ENCODE measurements at places on chromosomes 16 and 17.

GRCh38 chr17:34673995-34674890, 94.9 kb downstream of the TMEM132E start:
- no peak for DNase-seq

- DNase-seq: no peak
Measured at GRCh38 chr16:471353-472198, 46.1 kb downstream of the RAB11FIP3 start.

DNA sequence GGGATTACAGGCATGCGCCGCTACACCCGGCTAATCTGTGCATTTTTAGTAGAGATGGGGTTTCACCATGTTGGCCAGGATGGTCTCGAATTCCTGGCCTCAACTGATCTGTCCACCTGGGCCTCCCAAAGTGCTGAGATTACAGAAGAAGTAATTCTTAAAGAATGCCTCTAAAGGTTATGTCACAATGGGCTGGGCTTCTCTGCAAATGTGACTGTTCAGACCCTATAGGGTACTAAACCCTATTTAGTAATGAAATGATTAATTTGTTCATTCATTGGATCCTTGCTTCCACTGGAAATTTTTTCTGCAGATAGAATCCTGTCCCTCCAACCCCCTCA, 108.8 kb upstream of the CORO6 start:
- DNase-seq: no peak

GRCh38 chr17:4635823-4636375, 5.6 kb downstream of the ALOX15 start:
- peak; percentile 57 for DNase-seq

GRCh38 chr17:45284176-45285140, 22.6 kb upstream of the SPATA32 start:
- DNase-seq: no peak

- DNase-seq: no peak
Measured at GRCh38 chr17:520447-521182, 168.0 kb upstream of the RPH3AL start.

GRCh38 chr17:58811290-58811689, 55.6 kb downstream of the PPM1E start:
- DNase-seq: no peak

DNA sequence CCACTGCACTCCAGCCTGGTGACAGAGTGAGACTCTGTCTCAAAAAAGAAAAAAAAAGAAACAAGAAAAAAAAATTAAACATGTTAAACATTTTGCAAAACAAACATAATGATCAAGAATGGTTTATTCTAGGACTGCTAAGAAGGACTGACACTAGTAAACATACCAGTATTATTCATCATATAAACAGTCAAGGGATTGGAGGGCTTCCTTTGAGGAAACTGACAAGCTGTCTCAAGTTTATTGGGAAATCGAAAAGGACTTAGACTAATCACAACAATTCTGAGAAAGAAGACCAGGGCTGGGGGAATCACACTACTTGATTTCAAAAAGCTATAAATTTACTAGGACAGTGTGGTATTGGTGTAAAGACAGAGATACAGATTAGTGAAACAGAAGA, 75.5 kb downstream of the MYH10 start:
- no peak for DNase-seq

- no peak for DNase-seq
Measured at GRCh38 chr17:83149761-83150251, 70.4 kb downstream of the METRNL start.
